Airway epithelial cell (primary cell): ENCODE measurements at places on chromosomes 2 and 18. TPM values are rescaled to one million over a fixed set of nuclear protein-coding genes. Genes with fewer than 3 reads are reported as not detected.

The PSTPIP2 gene
- total RNA-seq = 17.2 and 20.2 TPM in 2 replicates

The SDC1 gene
- total RNA-seq = 909 and 1,110 TPM in 2 replicates

The ITPRIPL1 gene
- 0.28 and 0.99 TPM in 2 replicates for total RNA-seq

The CD8A gene
- total RNA-seq = not detected in 2 replicates

The UGT1A3 gene
- total RNA-seq = 0.35 TPM in 1 of 2 replicates, not detected in the other

The UGT1A5 gene
- total RNA-seq = 3.2 TPM in 1 of 2 replicates, not detected in the other

The DNAH7 gene
- 0.07 and 0.09 TPM in 2 replicates for total RNA-seq

The SERPINB5 gene
- 462 and 675 TPM in 2 replicates for total RNA-seq

The OST4 gene
- 257 and 386 TPM in 2 replicates for total RNA-seq

The CDH19 gene
- 0.14 TPM in 1 of 2 replicates, not detected in the other for total RNA-seq

The M1AP gene
- total RNA-seq = 0.56 and 0.63 TPM in 2 replicates

The GALM gene
- 4.5 and 8.6 TPM in 2 replicates for total RNA-seq

The SCN7A gene
- not detected in 2 replicates for total RNA-seq

The SERPINB10 gene
- 0.23 and 0.28 TPM in 2 replicates for total RNA-seq

The ASTL gene
- total RNA-seq = 0.21 TPM in 1 of 2 replicates, not detected in the other

The ITGB6 gene
- 58.6 and 65.2 TPM in 2 replicates for total RNA-seq

The GALR1 gene
- not detected in 2 replicates for total RNA-seq

The AQP12A gene
- total RNA-seq = not detected in 2 replicates

The AMMECR1L gene
- 9.2 and 13.8 TPM in 2 replicates for total RNA-seq

The TLK1 gene
- total RNA-seq = 10.6 and 12.1 TPM in 2 replicates

The GNAL gene
- total RNA-seq = 4.5 and 5.1 TPM in 2 replicates

The RBMS1 gene
- 16.5 and 32.8 TPM in 2 replicates for total RNA-seq

The SERPINB4 gene
- 4.0 and 5.0 TPM in 2 replicates for total RNA-seq

The LBX2 gene
- 0.56 TPM in 2 replicates for total RNA-seq

The LBH gene
- total RNA-seq = 3.9 and 13.3 TPM in 2 replicates

The DAPL1 gene
- total RNA-seq = 2.5 and 11.3 TPM in 2 replicates

The PSD4 gene
- total RNA-seq = 43.0 and 48.2 TPM in 2 replicates

The ERBB4 gene
- total RNA-seq = 0.09 TPM in 1 of 2 replicates, not detected in the other

The KCNJ3 gene
- not detected in 2 replicates for total RNA-seq

The MYO5B gene
- 26.8 and 39.6 TPM in 2 replicates for total RNA-seq

The PLEKHH2 gene
- 1.1 and 2.5 TPM in 2 replicates for total RNA-seq

The RAPGEF4 gene
- total RNA-seq = 1.4 and 1.7 TPM in 2 replicates

The SERPINB13 gene
- 44.9 and 63.0 TPM in 2 replicates for total RNA-seq

The MYOM1 gene
- 0.09 and 0.71 TPM in 2 replicates for total RNA-seq

The NOSTRIN gene
- total RNA-seq = 0.42 and 0.92 TPM in 2 replicates

The MTCL1 gene
- 11.8 and 14.5 TPM in 2 replicates for total RNA-seq

The CCDC85A gene
- not detected in 2 replicates for total RNA-seq

The TANC1 gene
- 34.1 and 43.0 TPM in 2 replicates for total RNA-seq

The COL4A4 gene
- 0.05 and 0.07 TPM in 2 replicates for total RNA-seq

The MCM6 gene
- 22.5 and 33.1 TPM in 2 replicates for total RNA-seq

The FSHR gene
- total RNA-seq = not detected in 2 replicates

The FAM237A gene
- not detected in 2 replicates for total RNA-seq

The KRTCAP3 gene
- total RNA-seq = 44.1 and 86.7 TPM in 2 replicates

The FEV gene
- not detected in 2 replicates for total RNA-seq

The MLPH gene
- 3.8 and 7.8 TPM in 2 replicates for total RNA-seq

The RFTN2 gene
- total RNA-seq = not detected in 2 replicates
